ENCODE measurements at places on chromosomes 13 and 19.

GRCh38 chr13:73703606-73704005 is 430.6 kb downstream of the KLF12 start:
- DNase-seq = no peak

DNA sequence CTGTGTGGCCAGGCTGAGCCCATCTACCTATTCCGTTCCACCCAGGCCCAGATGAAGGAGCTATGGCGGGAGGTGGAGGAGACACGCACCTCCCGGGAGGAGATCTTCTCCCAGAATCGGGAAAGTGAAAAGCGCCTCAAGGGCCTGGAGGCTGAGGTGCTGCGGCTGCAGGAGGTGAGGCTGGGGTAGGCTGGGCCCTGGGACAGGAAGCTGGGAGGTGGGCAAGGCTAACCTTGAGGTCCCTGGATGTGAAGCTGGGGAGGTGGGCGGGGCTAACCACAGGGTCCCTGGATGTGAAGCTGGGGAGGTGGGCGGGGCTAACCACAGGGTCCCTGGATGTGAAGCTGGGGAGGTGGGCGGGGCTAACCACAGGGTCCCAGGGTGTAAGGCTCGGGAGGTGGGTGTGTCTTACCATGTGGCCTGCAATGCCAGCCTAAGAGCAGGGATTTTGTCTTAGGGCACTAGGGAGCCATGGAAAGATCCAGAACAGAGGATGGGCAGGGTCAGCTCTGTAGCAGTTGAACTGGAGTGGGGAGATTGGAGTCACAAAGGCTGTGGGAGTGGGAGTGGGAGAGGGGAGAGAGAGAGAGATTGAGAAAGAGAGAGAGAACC is 36.9 kb downstream of the KCNC3 start:
- DNase-seq = no peak

- DNase-seq = no peak
These were observed 1.1 kb downstream of the PPP6R1 start for GRCh38 chr19:55257461-55258420.

GRCh38 chr19:15371786-15372380 is 7.7 kb downstream of the AKAP8 start:
- DNase-seq = no peak

GRCh38 chr13:89470901-89471300 is 1799.7 kb downstream of the SLITRK5 start:
- DNase-seq = no peak

- peak; percentile 15 for DNase-seq
These were observed 15.3 kb downstream of the RAB3D start for GRCh38 chr19:11324079-11324661.

- DNase-seq = no peak
These were observed 109.5 kb upstream of the MBNL2 start for GRCh38 chr13:97112446-97113152.

DNA sequence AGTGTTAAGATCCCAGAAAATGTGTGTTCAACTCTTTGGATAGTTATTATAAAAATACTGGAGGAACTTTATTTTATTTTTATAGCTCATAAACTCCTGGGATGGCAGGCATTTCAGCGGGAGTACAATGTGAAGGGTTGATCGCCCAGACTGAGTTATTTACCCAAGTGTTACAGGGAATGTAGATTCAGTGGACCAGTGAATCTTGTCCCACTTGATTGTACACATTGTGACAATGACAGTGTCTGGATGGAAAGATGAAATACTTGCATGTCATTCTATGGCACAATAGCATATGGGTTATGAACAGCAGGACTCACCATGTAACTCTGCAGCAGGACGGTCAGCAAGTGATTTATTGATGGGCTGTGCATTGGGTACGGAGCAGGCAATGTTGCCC is 20.3 kb downstream of the OLFM4 start:
- no peak for DNase-seq

- DNase-seq = no peak
These were observed 73.8 kb upstream of the FRY start for GRCh38 chr13:31957772-31958171.

DNA sequence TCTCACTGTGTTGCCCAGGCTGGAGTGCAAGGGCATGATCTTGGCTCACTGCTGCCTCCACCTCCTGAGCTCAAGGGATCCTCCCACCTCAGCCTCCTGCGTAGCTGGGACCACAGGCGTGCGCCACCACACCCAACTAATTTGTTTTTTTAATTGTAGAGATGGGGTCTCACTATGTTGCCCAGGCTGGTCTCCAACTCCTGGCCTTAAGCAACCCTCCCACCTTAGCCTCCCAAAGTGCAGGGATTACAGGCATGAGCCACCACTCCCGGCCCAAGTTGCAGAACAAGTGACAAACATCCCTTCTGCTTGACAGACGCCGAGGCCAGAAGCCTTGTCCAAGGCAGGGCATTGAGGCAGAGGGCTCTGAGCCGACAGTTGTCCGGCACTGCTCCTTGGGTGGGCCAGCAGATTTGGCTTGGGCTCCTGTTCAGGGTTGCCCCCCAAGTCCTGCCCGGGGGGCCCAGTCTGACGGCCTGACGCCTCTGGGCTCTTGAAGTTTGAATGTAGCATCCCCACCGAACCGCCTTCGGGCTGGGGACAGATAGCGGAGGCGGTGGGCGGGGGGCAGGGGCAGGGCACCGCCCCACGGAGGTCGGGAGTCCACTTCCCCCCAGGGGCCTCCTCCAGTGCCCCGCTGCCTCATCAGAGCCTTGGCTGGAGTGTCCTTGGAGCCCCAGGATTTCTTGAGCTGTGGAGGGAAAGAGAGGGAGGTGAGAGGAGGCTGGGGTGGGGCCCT is 5.7 kb upstream of the SPACA4 start:
- no peak for DNase-seq

DNA sequence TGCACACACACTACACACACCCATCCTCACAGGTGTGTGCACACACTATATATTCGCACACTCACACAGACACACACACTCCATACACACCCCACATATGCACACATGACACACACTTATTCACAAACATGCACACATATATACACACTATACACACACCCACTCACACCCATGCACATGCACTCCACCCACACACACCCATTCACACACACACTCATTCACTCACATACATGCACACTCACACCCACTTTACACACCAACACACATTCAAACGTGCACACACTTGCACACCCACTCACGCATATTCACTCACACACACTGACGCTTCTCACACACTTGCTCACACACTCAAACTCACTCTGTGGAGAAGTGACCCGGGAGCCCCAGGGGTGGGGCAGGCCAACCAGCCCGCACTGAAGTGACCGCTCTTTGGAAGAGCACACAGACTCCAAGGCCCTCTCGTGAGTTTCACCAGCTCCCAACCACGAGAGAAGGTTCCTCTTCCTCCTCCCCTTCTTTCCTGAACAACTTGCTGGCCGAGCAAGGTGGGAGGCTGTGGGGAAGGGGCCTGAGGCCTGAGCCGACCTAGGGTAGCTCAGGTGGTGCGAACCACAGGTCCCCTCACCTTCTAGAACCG is 86.1 kb upstream of the TM9SF2 start:
- DNase-seq = no peak

DNA sequence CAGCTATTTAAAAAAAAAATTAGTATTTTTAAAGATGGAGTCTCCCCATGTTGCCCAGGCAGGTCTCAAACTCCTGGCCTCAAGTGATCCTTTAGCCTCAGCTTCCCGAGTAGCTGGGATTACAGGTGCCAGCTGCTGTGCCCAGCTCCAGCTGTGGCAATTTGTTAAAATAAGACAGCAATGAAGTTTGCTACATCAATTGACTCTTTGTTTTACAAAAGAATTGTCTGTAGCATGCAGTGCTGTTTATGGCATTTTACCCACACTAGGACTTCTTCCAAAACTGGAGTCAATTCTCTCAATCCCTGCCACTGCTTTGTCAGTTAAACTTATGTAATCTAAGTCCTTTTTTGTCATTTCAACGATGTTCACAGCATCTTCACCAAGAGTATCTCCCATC is 49.3 kb downstream of the NDFIP2 start:
- DNase-seq = no peak

- no peak for DNase-seq
These were observed 897 bp downstream of the GPR4 start for GRCh38 chr19:45601115-45601514.

GRCh38 chr13:68727165-68727564 is 1380.5 kb upstream of the ATXN8OS start:
- no peak for DNase-seq

GRCh38 chr13:71237332-71237731 is 629.7 kb downstream of the DACH1 start:
- DNase-seq = no peak

DNA sequence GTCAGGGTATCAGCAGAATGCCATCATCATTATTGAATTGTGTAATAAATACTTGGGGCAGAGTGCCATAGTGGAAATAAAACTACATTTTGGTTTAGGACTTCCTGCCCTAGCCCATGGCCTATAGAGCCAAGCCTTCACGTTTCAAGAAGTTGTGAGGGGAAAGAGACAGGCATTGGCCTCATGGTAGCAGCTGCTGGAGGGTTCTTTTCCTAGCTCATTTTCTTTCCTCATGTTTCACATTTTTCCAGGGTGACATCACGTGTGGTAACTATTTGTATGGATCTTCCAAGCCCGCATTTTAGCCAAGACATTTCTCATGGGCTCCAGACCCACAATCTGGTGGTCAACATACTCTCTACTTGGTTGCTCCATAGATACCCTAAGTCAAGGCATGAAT is 80.4 kb downstream of the LRCH1 start:
- DNase-seq = no peak

GRCh38 chr13:111531505-111531904 is 211.1 kb downstream of the TEX29 start:
- no peak for DNase-seq
